CD8-positive, alpha-beta memory T cell (primary cell): ENCODE measurements at places on chromosomes 16 and 17. TPM values are rescaled to one million over a fixed set of nuclear protein-coding genes. Genes with fewer than 3 reads are reported as not detected.

The SLC16A11 gene
- total RNA-seq, result 1.3 TPM

DNA sequence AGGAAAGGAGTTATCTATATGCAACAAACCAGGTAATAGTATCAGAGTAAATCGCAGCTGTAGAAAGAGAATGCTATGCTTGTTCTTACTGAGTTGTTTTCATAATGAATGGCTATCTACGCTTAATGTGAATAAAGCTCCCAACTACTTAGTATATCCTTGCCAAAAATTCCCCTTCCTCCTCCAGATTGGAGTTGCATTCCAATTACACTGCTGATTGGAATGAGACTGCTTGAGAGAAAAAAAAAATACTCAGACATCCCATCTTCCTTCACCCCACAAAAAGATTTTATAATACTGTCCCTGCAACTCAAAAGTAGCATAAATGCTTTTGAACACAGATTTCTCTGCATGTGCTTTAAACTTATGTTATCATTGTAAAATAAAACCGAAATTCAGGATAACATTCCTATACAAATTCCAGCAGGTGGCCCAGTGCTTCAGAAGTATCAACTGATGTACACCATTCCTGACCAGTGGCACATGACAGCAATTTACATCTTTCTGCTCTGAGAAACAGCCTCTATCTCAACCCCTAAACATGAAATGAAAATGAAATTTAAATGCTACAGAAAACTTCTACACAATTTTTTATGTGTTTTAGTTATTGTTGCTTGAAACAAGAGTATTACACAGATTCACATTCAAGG is 47.0 kb downstream of the SMURF2 start:
- no peaks in the 10 kb centered on the region for H3K36me3 ChIP-seq
- no peaks in the 10 kb centered on the region for H3K27me3 ChIP-seq
- no peak for DNase-seq
- H3K4me1 ChIP-seq, result peaks cover 18% of the 10 kb centered on the region

The RHBDL1 gene
- 0.44 TPM for total RNA-seq

DNA sequence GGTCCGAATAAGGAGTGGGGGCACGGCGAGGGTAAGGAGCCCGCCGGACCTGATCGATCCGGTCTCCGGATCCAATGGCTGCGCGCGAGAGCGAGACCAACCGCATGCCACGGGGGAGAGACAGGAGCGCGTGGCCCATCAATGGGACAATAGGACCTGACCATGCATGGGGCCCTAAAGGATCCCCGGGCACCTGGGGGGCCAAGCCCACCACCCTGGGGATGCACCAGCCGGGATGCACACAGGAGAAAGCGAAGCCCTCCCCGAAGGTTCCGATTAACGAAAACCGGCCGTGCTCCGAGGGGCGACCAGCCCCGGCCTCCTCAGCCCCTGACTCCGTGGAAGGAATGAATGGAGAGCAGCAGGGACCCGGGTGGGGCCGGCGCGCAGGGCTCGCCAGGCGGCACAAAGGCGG is 525 bp downstream of the JPT1 start:
- H3K36me3 ChIP-seq, result no peaks in the 10 kb centered on the region
- peak overlapping the region; percentile 85 for H3K4me3 ChIP-seq
- peak; percentile 15 for DNase-seq
- H3K27ac ChIP-seq, result peak overlapping the region; percentile 73

- no peaks in the 10 kb centered on the region for H3K36me3 ChIP-seq
- H3K27ac ChIP-seq, result no peak overlapping the region
- no peaks in the 10 kb centered on the region for H3K4me1 ChIP-seq
- no peak overlapping the region for H3K4me3 ChIP-seq
These were observed 8.8 kb downstream of the PIPOX start for GRCh38 chr17:29051731-29052130.

GRCh38 chr17:28315846-28316705 is 2.9 kb upstream of the TMEM97 start:
- no peak for DNase-seq
- H3K4me1 ChIP-seq, result peaks cover 15% of the 10 kb centered on the region
- H3K27me3 ChIP-seq, result no peaks in the 10 kb centered on the region
- H3K4me3 ChIP-seq, result no peak overlapping the region
- no peak overlapping the region for H3K27ac ChIP-seq

DNA sequence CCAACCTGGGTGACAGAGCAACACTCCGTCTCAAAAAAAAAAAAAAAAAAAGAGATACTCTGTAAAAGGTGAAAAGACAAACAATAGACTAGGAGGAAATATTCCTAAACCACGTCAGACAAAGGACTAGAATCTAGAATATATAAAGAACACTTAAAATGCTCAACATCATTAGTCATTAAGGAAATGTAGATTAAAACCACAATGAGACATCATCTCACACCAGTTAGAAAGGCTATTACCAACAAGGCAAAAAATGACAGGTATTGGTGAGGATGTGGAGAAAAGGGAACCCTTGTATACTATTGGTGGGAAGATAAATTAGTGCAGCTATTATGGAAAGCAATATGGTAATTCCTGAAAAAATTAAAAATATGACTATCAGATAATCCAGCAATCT is 903.1 kb upstream of the SOX9 start:
- DNase-seq, result no peak
- H3K36me3 ChIP-seq, result no peaks in the 10 kb centered on the region
- no peaks in the 10 kb centered on the region for H3K4me1 ChIP-seq
- no peaks in the 10 kb centered on the region for H3K27me3 ChIP-seq
- H3K27ac ChIP-seq, result no peak overlapping the region

DNA sequence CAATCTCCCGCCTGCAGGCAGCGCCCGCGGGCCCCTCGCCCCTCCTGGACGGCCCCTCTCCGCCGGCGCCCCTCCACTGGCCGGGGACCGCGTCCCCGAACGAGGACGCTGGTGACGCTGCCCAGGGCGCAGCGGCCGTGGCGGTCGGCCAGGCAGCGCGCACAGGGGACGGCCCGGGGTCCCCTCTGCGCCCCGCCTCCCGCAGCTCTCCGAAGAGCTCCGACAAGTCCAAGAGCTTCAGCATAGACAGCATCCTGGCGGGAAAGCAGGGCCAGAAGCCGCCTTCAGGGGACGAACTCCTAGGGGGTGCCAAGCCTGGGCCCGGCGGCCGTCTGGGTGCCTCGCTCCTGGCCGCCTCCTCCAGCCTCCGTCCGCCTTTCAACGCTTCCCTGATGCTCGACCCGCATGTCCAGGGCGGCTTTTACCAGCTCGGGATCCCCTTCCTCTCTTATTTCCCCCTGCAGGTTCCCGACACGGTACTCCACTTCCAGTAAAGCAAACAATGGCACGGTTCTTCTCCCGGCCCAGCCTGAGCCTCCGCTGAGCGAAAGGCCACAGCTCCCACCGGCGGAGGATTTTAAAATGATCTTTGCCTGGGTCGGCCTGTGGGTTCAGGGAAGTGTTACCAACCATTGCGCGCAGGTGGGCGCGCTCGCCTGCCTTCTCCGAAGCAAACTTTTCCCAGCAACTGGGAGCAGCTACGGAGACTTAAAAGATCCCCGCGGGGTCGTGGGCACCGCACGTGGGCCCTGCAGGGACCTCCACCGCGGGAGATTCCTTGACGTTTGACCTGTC is 1.1 kb downstream of the FOXL1 start:
- H3K36me3 ChIP-seq, result no peaks in the 10 kb centered on the region
- peaks cover 19% of the 10 kb centered on the region for H3K27me3 ChIP-seq
- no peak overlapping the region for H3K27ac ChIP-seq

DNA sequence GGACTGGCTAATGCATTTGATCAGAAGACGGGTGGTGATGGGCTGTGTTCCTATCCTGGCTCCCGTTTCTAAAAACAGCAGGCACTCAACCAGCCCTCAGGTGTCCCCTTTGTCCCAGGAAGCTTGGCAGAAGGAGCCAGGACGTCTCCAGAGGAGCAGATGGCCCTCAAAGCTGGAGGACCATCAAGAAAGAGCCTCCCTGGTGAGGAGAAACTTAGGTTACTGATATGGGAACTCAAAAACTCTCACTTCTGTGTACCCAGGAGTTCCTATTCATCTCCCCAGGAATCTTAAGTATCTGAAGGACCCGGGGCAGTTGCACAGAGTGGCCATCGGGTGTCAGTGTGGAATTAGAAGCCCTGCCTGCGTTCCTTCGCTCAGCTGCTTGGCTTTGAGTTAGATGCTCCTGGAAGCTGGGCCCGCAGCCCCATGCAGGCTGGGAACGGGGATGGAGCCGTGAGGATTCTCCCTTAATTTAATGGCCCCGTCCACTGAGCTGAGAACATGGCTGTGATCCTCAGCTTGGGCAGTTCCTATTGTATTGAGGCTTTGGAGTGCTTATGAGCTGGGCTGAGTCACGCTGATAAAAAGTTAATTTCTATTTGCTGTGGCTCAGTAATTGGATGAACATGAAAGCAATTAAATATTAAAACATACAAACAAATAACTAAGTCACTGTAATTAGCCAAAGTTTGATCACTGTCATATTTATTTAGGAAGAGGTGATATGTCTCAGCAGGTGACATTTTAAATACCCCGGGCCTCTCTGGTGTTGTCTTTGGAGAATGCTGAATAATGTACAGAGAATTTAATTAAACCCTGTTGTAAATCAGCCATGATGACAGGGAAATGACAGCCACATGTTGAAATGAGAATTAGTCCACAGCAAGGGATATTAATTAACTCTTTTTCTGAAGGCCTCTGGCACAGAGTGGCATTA is 402.1 kb downstream of the SEC14L1 start:
- DNase-seq, result peak; percentile 70
- H3K36me3 ChIP-seq, result no peaks in the 10 kb centered on the region
- H3K4me1 ChIP-seq, result peaks cover 4% of the 10 kb centered on the region
- no peak overlapping the region for H3K4me3 ChIP-seq

DNA sequence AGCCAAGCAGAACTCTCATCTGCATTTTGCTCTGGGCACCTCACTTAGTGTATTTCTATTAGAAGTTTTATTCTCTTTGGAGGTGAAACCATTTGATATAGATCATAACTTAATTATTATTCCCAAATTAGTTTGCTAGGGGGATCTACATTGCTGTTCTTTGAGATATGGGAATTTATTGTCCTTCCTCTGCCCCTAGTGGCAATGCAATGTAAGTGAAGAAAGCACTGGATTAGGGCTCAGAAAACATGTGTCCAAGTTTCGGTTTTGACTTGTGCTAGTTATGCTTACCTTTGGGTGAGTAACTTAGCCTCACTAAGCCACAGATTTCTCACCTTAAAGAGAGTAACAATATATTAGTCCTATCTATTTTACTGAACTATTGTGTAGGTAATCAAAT is 2.9 kb downstream of the KRT39 start:
- no peaks in the 10 kb centered on the region for H3K36me3 ChIP-seq
- no peak overlapping the region for H3K27ac ChIP-seq
- H3K4me1 ChIP-seq, result no peaks in the 10 kb centered on the region

The SPATA32 gene
- not detected for total RNA-seq
